ENCODE measurements at places on chromosomes 7 and 10.
A peak's percentile ranks its signal among the peaks of the same experiment; 100 is the strongest.

DNA sequence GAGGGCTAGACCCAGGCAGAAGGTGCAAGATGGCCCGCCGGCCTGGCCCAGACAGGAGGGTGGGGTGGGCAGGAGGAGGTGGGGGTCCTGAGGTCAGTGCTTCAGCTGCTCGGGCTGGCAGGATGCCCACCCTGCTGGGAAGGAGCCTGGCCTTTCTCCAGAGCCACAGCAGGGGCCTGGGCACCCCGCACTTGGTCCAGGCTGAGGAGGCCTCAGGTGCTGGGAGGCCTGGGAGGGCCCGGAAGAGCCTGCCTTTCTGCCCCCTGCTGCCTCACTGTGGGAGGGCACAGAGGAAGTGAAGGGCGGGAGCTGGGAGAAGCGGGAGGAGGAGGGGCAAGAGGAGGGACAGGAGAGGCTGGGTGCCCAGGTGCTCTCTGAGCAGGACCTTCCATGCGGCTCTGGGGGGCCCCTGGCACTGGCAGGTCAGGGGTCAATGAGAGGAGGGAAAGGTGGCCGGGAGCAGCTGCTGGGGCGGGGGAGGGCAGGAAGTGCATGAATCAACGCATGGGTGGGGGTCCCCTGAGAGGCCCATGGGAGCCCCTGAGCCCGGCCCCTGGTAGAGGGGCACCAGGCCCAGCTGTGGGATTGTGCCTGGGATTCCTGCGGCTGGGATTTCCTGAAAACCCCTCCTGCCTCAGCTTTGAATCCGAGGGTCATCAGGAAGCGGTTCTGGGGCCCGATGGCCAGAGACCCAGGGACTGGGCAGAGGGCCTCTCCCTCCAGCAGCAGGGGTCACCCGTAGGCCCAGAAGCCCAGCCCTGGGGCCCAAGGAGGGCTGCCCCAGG, 49.9 kb downstream of the PWWP2B start:
- DNase-seq = peak; percentile 42

- no peak for DNase-seq
These were observed 56.4 kb downstream of the NCAPG2 start for GRCh38 chr7:158648168-158648567.

GRCh38 chr10:35182631-35183510, 56.2 kb downstream of the CREM start:
- DNase-seq = no peak

- no peak for DNase-seq
These were observed 19.8 kb upstream of the ST7 start for GRCh38 chr7:116933465-116933864.

- peak; percentile 75 for DNase-seq
These were observed at the start of gene ARMH3 for GRCh38 chr10:102055647-102056419. ARMH3 (minus strand) TSS chr10:102056173; CDS start chr10:102040114, 16,059 bp downstream.

DNA sequence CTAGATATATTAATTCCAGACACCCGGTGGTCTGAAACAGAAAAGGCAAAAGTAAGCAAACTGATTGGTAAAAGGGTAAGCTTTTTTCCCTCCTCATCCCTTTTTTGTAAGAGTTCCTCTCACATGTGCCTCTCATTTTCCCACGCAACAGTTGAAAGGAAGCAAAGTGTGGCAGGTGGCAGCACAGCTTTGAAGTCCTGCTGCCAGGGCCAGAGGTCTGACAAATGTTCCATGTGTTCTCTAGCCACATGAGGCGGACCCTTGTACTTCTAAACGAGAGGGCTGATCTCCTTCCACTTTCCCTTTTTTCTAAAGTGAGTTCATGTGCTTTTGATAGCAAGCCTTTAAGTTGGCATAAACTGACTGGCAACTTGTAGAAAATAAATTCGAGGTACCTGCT, 217.5 kb downstream of the POLR1F start:
- no peak for DNase-seq

DNA sequence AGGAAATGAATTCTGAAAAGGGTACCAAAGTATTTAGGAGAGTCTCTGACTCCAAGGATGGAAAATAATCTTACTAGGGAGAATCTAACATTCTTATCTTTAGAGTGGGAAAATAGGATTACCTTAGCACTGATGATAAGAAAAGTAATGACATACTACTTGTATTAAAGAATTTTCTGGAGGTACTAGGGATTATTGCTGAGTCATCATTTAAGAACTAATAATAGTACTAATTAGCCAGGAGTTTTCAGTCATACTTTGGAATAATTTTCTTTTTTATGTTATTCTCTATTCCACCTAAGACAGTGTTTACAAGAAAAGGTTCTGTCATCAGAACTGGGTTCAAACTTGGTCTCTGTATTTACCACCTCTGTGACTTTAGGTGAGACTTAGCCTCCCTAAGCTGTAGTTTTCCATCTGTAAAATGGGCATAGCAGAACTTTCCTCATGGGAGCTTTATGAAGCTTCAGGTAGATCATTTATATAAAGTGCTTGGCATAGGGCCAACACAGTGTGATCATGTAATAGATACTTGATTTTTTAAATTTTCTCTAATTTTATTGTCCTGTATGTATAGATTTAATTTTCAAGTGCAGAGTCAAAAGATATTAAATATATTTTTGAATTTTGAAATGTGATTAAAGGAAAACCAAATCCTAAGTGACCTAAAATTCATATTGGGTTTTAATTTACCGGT, 20.4 kb downstream of the ITGB8 start:
- DNase-seq = no peak

GRCh38 chr7:74507538-74508319, 54.0 kb downstream of the GTF2IRD1 start:
- DNase-seq = no peak

DNA sequence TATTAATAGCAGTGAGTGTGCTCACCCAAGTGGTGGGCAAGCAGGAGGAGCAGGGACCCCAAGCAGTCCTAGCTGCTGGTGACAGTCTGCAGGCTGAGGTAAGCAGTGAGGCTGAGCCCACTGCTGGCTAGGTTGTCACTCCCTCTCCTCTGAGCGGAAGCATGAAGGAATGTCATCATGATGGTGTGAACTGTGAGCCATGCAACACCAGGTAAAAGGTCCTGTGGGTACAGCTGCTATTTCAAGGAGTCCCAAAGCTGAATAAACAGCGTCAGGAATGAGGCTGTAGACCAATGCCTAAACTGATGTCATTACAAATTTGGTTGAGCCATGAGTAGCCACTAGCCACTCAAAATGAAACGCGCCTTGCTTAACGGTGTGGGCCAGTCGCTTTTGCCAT, 126.1 kb downstream of the RNF32 start:
- DNase-seq = no peak

DNA sequence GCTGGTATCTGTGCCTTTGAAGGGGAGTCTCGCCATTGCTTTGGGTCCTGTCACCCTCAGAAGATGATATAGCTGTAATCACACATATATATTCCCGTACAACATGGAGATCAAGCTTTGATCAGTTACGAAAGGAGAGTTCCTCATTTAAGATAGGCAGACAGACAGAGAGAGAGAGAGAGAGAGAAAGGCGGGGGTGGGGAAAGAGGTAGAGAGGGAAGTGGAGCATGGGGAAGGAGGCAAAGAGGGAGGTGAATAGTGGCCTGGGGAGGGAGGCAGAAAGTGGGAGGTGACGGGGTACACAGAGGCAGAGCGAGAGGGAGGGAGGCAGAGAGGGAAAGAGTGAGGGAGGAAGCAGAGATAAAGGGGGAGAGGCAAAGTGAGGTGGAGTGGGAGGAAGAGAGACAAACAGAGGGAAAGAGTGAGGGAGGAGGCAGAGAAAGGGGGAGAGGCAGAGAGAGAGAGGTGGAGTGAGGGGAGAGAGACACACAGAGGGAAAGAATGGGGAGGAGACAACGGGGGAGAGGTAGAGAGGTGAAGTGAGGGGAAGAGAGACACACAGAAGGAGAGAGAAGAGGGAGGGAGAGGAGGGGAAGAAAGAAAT, 44.6 kb upstream of the C1QL3 start:
- DNase-seq = no peak

DNA sequence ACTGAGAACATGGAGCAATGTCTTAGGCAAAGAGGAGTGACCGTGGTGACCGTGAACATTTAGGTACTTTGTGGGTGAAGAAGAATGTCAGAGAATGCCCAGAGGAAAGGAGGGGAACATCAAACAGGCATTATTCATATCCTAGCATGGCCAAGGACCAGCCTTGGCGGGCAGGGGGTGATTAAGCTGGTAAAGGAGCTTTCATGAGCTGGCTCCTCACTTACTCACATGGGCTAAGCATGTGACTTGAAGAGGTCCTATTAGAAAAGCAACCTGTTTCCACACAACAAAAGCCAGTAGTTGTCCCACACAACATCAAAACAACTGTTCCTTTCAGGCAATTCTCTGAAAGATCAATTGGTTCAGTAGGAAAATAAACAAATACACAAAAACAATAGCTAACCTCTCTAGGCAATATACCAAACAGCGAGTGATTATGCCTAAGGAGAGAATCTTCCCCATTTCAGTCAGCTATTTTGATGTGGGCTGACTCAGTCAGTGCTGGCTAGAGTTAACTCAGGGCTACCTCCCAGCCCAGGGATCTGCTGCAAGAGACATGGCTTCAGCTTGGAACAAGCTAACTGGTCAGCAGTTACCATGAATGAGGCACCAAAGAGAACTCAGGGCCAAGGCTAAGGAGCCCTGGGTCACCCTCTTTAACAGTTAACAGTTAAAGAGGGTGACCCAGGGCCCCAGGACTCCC, 283.5 kb downstream of the ARHGAP12 start:
- no peak for DNase-seq

DNA sequence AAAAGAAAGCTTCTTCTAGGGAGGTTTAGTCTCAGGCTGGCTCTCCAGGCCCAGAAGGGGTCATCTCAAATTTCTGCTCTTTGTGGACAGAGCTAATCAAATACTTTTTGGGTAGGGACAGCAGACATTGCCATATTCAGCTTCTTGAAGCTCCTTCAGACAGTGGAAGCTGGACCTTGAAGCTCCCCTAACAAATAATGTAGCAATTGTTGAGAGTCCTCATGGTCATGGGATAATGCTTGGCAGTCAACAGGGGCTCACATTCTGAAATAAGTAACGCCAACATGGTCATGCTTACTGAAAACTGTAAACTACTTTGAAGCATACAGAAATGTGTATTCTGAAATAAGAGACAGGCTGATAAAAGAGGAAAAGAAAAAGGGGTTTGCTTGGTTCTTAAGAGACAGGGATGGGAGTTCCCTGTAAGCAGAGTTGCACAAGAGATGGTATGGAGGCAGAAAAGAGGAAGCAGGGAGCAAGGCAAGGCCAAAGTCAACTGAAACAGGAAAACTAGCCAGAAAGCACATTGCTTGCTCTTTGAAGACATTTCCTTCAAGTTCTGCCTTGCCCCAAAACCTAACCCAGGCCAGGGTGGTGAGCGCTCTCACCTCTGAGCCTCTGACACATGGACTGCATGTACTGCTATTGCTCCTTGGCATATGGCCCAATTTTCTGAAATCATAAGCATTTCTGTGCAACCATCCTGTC, 53.1 kb upstream of the KMT2E start:
- DNase-seq = no peak

DNA sequence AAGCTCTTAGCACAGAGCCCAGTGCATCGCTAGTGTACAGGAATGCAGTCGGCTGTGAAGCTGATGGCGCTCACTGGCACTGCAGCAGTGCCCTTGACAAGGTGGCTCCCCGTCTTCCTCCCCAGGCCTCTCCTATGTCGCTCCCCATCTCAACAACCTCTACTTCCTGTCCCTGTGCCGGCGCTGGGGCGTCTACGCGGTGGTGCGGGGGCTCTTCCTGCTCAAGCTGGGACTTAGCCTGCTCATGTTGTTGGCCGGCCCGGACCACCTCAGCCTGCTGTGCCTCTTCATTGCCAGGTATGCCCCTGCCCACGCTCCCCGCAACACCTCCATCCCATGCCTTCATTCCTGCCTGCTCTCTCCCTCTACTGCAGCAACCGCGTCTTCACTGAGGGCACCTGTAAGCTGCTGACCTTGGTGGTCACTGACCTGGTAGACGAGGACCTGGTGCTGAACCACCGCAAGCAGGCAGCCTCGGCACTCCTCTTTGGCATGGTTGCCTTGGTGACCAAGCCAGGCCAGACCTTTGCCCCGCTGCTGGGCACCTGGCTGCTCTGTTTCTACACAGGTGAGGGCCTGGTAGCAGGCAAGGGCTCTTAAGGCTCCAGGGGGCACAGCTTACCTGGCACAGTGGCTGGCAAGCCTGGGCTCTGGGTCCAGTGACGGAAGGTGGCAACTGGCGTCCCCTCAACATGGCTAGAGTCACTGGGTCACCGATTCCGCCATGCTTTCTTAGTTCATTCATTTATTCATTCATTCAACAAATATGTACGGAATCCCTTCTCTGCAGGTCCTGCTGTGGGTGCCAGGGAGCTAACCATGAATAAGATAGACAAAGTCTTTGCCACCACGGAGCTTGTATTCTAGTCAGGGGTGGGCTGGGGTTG, 22.3 kb upstream of the C10orf95 start:
- DNase-seq = no peak

DNA sequence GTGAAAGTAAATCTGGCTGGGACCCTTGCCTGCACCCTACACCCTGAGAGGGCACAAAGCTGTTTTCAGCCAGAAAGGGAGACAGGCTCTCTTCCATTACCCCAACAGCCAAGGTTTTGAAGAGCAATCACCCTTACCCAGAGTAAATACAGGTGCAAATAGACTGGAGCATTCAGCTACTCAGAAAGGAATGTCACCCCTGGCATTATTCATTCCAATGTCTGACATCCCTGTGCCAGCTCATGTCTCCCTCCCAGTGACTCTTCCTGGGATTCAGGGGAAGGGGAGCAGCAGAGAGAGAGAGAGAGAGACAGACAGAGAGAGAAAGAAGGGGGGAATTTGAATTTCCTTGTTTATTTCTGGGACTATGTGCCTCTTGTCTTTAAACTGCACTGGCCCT, 611.8 kb downstream of the SORCS3 start:
- DNase-seq = no peak

DNA sequence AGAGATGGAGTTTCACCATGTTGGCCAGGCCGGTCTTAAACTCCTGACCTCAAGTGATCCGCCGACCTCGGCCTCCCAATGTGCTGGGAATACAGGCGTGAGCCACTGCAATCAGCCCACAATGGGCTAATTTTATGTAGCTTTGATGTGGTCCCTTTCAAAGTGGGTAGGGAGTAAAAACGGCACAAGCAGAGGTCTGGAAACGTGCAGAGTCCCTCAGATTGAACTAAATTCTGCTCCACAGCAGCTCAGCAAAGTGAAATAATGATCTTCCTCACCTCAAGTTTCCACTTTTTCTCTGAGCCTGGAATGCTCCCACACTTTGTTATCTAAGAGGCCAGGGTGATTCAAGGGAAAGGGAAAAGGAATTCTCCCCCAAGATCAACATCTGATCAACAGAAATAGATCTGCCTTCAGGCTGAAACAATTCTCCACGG, 6.1 kb downstream of the CCDC3 start:
- DNase-seq = no peak

DNA sequence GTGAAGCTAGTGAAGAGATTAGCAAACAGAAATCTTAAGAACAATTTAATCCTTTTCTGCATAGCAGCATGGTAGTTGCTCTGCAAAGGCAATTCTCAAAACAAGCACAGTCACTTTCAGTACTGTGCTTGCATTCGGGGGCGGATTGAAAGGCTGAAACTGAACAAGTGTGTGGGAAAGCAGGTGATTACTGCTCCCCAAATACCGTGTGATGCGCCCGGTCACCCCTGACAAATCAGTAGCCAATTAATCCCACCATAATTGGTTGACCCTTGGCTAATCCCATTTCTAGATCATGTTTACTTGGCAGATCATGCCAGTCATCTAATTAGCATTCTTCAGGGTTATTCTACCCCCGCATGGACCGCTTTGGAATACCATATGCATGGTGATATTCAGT, 76.5 kb upstream of the ADRB1 start:
- DNase-seq = no peak

All from stimulated activated CD8-positive, alpha-beta memory T cell treated with anti-CD3 and anti-CD28 coated beads, Interleukin-15, amount 100 ng/mL, for 4 hours (primary cell).